ENCODE measurements at places on chromosomes 2 and 18.

- DNase-seq: no peak
Observed at GRCh38 chr18:74806073-74806472, 208.4 kb downstream of the ZNF407 start.

GRCh38 chr2:232908695-232909094 is 38.6 kb downstream of the SNORC start:
- no peak for DNase-seq

GRCh38 chr2:230520875-230521155 is 104.8 kb downstream of the SP100 start:
- no peak for DNase-seq

DNA sequence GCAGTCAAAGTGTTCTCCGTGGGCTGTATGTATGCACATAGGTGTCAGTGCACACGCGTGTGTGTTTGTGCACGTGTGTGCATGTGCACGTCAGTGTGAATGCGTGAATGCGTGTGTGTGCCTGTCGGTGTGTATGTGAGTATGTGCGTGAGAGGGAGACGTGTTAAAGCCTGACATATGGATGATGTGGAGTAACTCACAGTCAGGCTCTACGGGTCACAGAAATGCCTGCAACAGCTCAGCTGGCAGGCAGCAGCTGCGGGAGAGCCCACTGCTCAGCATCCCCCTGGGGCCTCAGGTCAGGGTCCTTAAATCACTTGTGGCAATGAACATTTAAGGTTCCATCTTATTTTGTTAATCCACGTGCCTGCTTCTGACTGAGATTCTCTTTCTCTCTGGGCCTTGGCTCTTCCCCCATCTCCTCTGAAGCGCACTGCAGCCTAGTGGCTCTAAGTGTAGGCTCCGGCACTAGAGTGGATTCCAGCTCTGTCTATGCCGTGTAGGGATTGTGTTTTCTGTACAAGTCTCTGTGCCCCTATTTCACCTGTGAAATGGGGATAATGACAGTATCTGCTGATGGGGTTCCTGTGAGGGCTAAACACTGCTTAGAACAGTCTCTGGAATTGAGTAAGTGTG is 63.0 kb downstream of the DYSF start:
- DNase-seq: no peak

DNA sequence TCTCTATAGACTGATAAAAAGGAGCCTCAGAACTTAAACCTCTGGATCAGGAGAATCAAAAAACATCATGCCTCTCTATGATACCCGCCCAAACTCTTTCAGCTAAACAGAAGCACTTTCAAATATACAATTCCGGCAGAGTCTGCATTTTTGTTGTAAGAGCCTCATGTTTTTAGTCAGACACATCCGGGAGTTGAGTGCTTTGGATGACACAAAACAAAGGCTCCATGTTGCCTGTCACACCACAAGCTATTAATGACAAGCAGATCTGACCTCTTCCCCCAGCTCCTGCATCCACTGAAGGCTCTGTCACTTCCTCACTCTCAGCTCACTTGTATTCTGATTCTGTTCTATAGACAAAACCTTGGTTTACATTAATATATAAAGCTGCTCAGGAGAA is 33.2 kb downstream of the SLC38A11 start:
- no peak for DNase-seq

DNA sequence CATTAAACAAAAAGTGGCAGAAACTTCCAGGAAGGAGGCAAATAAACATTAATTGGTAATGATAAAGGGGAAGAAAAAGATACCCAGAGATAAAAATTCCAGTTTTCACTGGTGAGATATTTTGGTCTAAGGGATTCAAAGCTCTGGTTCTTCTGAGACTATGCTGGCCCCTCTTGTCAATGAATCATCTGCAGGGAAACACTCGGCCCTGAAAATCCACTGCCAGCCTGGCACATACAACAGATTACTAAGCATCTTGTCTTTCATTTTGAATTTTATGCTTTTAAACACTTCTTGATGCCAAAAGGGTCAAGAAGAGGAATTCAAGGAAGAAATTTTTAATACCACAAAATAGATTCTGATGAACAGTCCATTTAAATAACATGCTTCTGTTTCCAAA is 1603.8 kb upstream of the ZEB2 start:
- no peak for DNase-seq

- DNase-seq: no peak
Observed at GRCh38 chr2:28175028-28175427, 217.6 kb upstream of the FOSL2 start.

DNA sequence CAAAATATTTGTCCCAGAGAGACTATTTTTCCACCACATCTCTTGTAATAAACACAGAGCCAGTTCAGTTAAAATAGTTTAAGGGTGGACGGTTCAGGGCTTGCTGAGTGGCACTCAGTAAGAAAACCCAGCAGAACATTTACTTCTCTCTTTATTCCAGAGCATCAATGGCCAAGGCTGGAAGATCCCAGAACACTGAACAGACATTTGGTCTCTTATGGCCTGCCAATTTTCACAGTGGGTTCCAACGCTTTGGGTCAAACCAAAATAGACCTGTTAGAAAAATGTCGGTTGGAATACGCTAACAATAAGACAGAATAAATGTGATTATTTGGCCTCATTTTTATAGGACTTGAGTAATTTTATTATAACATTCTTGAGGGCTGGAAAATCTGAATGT is 580.3 kb upstream of the TMEFF2 start:
- no peak for DNase-seq

- DNase-seq: no peak
Observed at GRCh38 chr2:237296756-237297155, 117.2 kb downstream of the COL6A3 start.

- no peak for DNase-seq
Observed at GRCh38 chr2:49123600-49123999, 30.7 kb downstream of the FSHR start.

DNA sequence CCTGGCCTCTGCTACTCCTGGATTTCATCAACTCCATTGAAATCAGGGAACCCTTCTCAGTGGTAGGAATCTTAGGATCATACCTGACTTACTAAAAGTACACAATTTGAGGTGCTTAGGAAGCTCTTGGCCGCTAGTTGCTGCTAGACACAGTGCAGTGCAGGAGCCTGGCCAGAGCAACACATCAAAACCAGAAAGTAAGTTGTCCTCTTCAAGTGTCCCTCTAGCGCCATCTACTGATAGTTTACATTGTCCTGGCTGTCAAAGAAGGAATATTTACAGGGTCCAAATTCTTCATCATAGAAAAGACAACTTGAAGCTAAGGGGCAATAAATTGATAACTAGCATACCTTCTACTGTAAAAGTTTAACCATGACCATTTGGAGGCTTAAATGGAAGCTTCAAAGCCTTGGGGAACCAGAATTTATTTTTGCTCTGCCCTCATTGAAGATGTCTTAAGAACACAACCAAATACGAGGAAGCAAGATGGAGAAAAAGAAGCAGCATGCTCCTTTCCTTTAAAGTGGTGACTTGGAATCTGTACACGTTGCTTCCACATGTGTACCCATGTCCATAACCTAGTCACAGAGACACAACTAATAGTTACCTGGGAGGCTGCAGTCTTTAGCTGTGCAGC is 889.1 kb upstream of the GCFC2 start:
- DNase-seq: no peak

DNA sequence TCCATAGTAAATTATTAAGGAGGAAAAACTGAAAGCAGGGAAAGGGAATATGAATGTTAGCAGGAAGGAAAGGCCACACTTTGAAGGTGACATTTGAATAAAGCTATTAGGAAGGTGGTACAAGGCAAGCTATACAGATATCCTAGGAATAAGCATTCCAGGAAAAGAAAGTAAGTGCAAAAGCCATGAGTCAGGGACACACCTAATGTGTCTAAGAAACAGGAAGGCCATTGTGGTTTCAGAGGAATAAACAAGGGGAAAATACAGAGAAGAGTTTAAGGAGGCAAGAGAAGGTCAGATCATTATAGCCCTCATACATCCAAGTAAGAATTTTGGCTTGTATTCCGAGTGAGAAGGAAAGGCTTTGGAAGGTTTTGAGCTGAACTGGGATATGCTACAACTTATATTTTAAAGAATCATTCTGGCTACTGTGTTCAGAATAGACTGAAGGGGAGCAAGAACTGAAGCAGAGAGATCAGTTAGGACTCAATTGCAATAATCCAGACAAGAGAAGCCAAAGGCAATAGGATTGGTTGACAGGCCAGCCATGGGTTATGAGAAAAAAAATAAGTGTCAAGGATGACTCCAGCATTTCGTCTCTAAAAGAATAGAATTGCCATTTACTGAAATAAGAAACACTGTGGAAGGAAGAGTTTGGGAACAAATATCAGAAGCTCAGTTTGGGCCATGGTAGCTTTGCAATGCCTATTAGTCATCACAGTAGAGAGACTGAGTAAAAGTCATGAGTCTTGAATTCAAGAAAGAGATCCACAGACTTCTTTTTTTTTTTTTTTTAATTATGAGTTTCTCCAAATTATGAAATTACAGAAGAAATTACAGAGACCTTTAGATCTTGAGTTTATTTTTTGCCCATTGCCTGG is 11.3 kb downstream of the RAD51AP2 start:
- DNase-seq: no peak

GRCh38 chr18:61948846-61949438 is 56.1 kb upstream of the RNF152 start:
- DNase-seq: no peak

GRCh38 chr2:47658646-47659320 is 124.2 kb upstream of the MSH6 start:
- no peak for DNase-seq

DNA sequence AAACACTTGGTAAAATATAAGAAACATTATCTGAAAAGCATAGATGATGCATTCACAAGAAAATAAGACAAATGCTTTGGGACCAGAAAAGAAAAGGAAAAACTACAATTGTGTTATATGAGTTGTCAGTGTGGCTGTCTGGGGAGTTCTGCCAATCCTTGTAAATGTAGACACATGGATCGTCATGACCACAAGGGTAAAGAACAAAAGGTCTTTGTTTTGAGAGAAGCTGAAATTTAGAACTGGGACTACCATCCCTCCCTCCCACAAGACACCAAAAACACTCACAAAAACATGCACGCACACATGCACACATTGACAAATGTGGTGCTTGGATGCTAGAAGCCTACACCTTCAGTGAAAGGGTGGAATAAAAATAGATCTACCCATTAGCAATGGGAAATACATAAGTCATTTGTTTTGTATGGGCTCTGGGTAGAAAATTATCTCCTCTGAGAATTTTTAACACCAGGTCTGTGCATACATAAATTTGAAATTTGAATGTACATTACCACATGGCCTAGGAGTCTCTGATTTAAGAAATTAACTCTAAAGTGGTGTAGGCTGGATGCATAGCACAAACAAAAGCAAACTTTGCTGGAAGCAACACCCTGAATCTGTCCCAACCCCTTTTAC is 266.2 kb upstream of the SLC39A10 start:
- no peak for DNase-seq

DNA sequence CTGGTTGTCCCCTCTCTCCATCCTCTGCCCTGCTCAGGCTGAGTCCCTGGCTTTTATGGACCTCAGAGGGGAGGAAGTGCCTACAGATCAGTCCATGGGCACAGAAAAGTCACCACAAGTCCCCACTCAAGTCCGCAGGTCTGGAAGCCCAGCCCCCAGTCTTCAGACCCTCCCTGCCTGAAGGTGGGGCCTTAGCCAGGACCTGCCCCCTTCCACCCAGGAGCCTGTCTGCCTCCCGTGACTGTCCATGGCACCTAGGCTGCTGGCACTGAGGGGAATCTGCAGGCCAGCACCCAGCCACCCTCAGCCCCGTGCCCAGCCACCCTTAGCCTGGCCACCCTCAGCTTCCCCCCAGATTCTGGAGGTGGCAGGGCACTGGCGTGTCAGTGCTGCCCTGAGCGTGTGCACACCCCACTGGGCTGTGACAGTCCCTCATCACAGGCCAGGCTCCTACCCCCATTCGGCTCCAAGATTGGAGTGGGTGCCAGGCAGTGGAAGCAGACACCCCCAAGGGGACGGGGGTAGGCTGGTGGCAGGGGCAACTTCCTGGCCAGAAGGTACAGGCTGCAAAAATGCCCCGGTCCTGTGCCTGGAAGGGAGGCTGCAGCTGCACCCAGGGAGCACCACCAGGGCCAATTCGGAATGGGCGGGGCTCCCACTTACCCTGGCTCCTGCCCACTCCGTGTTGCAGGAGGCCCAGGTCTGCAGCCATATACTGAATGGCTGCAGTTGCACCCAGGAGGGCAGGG is 154.7 kb upstream of the RMP24 start:
- no peak for DNase-seq

GRCh38 chr2:110116033-110116710 is 550 bp upstream of the MALL start:
- no peak for DNase-seq

GRCh38 chr2:175103191-175103590 is 64.8 kb downstream of the ATF2 start:
- DNase-seq: no peak

GRCh38 chr18:80163183-80163582 is 54.1 kb downstream of the ADNP2 start:
- no peak for DNase-seq

- DNase-seq: no peak
Observed at GRCh38 chr2:20057268-20057667, 5.8 kb upstream of the LAPTM4A start.

GRCh38 chr2:155574941-155575340 is 757.6 kb downstream of the NR4A2 start:
- DNase-seq: no peak

GRCh38 chr2:30239308-30239985 is 8.1 kb downstream of the LBH start:
- no peak for DNase-seq

DNA sequence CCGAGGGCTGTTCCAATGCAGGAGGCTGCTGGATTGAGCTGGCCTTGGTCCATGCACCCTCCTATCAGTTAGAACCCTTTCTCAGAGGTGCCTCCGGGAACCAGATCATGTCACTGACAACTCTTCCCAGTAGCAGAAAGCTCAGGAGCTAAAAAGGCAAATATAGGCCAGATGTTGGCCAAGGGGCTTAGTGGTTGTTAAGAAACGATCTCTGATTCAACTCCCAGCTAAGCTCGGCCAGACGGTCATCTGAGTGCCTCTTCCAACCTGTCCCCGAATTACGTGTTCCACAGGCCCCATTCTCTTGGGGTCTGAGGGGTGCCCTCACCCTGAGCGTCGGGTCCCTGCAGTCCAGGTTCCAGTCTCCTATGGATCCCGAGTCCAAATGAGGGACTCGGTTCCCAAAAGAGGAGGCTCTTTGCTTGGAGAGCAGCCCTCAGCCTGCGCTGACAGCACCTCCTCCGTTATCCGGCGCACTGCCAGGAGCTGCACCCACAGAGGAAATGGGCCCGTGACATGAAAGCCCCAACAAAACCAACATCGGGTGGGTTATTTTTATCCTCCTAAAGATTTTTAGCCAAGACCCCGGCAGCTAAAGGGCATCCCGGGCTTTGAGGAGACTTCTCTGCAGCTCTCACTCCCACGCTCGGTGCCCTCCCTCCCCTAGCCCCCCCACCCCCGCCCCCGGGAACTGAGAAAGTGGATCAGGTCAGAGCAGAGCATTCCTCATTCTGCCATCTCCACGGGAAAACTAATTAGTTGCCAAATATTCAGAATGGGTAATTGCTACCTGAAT is 106.6 kb upstream of the ID2 start:
- no peak for DNase-seq

GRCh38 chr2:144083211-144083610 is 436.7 kb downstream of the ZEB2 start:
- DNase-seq: no peak

GRCh38 chr2:219709331-219709761 is 81.9 kb downstream of the SLC4A3 start:
- no peak for DNase-seq

All from cortex of kidney (tissue), 1 donor.